DMS153 (cell line): ENCODE measurements at places on chromosomes 2 and 18.
A peak's percentile ranks its signal among the peaks of the same experiment; 100 is the strongest.

GRCh38 chr18:35174093-35174731 is 66.6 kb upstream of the ZNF397 start:
- peak; percentile 92 for DNase-seq

DNA sequence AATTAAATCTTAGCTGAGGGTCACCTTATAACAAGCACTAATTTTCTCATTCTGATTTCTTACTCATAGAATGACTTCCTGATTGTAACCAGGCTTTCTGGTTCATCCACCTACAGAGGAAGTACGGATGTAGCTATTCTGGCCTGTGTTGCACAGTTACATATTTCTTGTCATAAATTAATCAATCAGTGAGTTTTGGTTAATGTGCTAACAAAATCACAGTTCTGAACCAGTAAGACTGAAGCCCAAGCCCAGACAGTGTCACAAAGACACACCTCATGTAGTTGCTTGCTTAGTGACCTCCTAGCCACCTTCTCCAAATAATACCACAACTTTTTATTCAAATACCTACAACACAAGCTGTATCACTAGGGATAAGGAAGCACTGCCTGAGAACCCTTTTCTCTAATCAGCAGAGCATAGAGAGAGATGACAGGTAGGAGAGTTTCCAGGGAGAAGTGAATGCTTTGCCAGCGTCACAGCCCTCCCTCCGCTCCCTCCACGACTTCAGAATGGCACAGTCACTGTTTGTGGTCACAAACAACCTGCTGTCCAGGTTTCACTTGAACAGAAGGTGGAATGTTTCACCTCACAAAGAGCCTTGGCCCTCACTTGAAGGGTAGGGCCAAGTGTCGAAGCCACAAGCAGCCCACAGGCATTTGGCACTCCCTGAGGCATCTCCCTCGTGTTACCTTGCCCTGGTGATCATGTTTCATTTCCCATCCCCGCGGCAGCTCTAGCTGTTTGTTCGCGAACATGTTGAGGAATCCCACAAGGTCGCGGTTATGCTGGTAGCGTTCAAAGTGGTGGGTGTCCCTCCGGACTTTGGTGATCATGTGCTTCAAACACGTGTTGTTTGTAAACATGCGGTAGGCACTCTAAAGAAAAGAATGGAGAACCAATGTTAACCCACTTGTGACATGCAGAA is 120.8 kb upstream of the STK17B start:
- no peak for DNase-seq

DNA sequence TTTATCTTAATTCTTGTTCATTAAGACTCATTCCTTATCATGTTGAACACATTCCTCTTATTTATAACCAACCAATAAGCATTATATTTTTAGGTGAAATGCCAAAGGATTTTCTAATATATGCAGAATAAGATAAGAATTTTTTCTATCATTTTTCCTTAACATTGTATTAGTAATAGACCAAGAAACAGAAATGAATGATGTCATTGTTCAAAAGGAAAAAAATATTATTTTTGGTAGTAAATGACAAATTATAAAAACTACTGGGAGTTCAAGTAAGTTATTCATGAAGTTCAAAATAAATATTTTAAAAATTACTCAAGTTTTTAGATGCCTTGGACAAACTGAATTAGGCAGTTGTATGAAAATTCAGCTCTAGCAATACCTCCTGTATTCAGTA is 25.5 kb downstream of the DCAF17 start:
- DNase-seq = no peak

DNA sequence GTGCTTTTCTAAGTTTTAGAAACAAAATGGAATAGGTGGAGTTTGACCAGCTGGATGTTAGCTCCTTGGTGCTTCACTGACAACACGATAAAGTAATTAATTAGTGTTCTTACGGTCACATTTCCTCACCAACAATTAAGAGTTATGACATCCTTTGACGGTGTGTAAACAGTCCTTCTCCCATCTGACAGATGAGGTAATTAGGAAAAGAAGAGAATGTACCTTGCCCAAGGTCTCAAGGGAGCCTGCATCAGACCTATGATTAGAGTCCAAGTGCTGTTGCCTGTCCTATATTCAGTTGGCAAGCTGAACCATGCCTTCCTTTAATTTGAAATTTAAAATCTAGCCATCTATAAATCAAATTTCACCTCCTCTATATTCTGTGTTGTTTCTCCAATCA is 48.3 kb upstream of the STK17B start:
- peak; percentile 26 for DNase-seq

GRCh38 chr18:31649449-31649848 is 34.9 kb downstream of the B4GALT6 start:
- DNase-seq = no peak

DNA sequence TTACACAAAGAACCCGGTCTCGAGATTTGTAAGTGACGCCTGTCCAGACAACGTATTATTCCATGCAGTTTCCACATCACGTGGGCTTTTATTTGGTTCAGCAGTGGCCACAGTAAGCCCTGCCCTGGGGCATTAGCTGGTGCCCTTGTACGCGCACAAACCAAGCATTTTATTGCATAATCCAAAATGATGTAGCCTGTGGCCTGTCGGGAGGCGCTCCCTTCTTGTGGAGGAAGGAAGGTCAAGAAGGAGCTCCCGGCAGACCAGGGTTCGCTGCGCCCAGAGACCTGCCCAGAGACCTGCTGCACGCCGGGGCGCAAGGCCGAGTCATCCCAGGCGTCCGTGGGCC is 179.6 kb upstream of the ALKAL2 start:
- no peak for DNase-seq

DNA sequence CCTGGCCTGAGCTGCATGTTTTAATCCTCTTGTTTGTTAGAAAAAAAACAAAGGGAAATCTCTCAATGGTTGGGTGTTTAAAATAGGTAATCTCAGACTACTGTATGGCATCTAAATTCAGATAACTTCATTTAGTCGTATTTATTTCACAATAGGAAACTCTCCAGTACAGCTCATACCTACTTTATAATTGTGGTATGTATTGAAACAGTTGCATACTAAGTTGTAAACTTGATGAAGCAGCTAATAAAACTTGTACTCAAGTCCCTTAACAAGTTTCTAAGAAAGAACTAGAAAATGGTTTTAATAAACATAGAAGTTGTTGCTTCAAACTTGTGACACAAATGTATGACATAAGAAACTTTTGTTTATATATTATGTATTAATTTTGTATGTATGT is 334.5 kb downstream of the PTPRM start:
- no peak for DNase-seq

GRCh38 chr2:238243496-238244076 is 3.7 kb upstream of the HES6 start:
- DNase-seq = peak; percentile 56

- peak; percentile 44 for DNase-seq
These were observed 358 bp downstream of the USP37 start for GRCh38 chr2:218567797-218568189.

DNA sequence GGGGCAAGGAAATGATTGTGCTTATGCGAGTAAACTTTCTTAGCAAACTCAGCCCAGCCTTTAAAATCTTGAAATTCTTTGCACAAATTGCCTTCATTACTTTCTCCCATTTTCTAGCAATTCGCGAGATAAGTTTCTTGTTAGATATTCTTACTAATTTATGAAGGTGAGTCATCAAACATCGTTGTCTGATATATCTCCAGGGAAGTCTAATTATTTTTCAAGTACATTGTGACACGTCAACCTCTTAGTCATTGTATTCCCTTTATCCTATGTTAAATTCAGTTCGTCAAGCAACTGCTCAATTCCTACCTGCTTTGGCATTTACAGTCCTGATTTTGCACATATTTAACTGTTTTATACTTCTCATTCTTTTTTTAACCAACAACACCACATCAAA is 854.5 kb upstream of the CRIM1 start:
- DNase-seq = no peak

- no peak for DNase-seq
These were observed 267.5 kb downstream of the TGIF1 start for GRCh38 chr18:3717376-3718025.

GRCh38 chr18:7576685-7577084 is 9.6 kb downstream of the PTPRM start:
- no peak for DNase-seq

- DNase-seq = peak; percentile 82
These were observed 92.4 kb downstream of the SOCS6 start for GRCh38 chr18:70380915-70381896.

DNA sequence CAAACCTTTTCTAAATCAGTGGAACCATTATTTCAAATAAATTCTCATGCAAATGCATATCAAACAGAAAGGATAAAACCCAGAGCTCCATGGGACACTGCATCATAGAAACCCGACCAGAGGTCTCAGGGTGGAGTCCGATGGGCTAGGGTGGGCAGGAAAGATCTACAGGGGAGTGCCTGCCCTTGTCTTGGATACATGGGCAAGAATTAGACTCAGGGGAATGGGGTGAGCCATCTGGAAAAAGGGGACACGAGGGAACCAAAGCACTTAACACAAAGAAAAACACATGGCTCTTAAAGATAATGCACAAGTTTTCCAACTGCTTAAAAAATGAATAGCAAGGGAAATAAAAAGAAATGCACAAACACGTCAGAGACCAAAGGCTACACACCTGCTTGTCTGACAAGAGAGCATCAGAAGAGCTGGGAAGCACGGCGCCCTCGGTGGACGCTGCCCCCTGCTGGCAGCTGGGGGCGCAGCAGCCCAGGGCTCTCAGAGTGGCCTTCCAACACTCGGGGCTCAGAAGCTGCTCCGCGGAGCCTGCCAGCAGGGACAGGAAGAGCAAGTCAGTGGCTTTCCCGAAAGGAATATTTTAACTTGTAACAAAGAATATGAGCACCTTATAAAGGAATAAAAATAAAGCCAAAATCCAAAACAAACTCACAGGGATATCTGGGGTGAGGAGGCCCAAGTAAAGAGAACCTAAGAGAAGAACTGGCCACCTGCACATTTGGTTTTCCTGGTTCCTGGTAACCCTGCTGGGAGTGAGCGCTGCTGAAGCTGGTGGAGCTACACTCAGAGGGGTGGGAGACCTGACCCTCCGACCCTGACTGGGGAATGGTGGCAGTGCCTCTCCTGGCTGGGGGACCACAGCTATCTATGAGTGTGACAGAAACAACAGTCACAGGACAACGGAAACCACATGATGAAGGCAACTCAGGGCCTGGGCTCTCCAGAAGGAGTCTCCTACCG is 54.5 kb downstream of the SIGLEC15 start:
- DNase-seq = peak; percentile 15

DNA sequence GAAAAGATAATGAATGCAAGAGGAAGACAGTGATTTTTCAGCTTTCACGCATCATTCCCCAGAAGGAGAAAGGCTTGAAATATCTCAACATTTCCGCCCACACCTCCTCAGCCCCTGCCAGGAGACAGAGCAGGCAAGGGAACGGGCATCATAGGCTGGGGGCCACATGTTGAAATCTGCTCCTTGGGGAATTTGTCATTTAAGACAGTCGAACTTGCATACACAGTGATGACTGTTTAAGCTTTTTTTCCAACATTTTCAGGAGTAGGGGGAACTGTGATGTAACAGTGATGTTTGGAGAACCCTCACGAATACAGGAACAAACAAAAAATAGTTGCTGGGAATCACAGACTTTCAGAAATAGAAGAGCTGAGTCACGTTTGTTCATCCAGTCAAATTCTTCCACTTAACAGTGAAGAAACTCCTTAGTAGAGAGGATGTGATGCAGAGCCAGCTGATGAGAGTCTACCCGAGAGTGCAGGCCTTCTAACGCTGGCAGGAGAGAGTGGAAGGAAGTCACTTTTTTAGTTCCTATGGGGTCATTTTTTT is 266.8 kb downstream of the ALPK2 start:
- no peak for DNase-seq

DNA sequence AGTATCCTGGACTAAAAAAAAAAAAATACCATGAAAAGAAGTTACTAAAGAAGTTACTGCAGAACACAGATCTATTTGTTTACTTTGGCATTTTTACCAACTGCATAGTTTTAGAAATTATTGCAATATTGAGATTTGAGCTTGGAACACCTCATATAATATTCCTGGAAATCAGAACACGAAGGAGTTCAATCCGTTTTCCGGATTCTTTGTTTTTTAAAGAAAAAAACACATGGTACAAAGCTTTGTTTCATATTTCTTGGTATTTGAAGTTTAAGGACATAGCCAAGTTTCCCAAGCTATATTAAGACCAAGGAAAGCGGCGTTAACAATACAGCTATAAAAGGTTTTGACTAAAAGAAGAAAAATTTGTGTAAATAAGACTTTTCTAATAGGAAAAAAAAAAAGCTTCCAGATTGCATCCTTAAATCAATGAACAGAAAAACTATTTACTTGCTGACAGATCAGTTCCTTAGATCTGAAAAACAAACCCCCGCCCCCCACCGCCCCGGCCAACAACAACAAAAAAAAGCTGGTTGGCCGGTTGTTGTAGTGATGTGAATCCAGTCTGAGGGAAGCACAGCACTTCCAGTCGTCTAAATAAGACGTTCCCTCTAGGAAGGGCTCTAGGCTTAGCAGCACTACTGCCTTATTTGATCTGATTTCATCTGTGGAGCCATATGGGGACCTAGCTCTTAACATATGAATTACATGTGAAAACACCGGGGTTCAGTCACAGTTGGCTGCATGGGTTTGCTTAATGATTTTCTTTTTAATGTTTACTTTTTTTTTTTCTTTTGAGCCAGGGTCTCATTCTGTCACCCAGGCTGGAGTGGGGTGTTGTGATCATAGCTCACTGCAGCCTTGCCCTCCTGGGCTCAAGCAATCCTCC is 2.5 kb upstream of the RHOB start:
- no peak for DNase-seq

- no peak for DNase-seq
These were observed 38.2 kb downstream of the NHEJ1 start for GRCh38 chr2:219122202-219122980.

- no peak for DNase-seq
These were observed at the start of gene EPB41L3 for GRCh38 chr18:5543773-5544389. Gene EPB41L3 (minus strand): TSS chr18:5543997. CDS start chr18:5489183, 54,814 bp downstream.

DNA sequence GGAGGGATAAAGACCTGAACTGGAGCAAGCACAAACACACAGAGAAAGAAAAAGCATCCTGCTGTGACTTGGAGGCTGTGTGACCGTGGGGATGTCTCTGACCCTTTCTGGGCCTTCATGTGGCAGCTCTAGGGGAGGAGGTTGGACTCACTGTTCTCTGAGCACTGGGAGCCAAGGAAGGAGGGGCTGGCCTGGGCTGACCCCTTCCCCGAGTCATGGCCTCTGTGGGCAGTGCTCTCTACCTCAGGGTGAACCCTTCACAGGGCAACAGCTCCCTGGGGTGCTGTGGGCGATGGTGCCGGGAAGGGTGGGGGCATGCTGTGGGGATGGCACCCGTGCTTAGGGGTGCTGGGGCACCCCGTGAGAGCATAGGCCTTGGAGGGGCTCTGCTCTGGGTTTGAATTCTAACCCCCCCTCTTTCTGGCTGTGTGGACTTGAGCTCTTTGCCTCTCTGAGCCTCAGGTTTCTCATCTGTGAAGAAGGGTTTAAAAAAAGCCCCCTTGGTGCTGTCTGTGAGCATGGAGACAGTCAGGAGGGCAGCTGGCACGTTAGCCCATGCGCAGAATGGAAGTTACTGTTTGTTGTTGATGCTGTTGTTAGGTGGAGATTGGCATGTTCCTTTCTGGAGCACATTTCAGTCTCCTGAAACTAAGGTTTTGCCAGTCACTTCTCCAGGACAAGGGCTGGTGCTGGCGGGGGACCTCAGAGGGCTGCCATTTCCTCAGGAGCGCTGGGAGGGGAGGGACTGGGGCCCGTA is 700 bp downstream of the TOGARAM2 start:
- DNase-seq = no peak
